ENCODE measurements at places on chromosomes 5 and 9.
A peak's percentile ranks its signal among the peaks of the same experiment; 100 is the strongest.

GRCh38 chr9:74887041-74887980 lies at the start of gene TRPM6:
Gene TRPM6, minus strand, starts transcription at chr9:74887921. Its CDS starts 65 bp downstream, at chr9:74887856.
- no peak for DNase-seq

DNA sequence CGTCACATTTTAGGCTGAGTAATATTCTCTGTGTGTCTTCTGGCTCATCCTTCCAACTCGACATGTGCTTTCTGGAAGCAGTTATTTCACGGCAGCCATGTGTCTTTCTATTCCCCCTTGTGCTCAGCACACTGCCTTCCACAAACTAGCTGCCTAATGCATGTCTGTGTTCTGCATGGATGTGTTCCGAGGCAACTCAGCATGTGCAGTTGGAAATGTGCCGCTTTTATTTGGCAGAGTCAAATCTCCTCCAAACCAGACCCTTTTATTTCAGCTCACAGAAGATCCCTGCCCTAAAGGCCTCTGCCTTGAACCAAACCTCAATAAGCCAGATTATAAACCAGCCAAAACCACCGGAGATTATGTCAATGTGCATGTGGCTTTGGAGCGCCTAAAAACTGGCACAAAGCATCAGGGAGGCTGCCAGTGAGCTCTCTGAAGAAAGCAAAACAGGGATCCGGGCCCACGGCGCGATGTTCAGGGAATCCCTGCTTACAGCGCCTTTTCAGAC lies 360.2 kb downstream of the DEPDC1B start:
- DNase-seq, result no peak

DNA sequence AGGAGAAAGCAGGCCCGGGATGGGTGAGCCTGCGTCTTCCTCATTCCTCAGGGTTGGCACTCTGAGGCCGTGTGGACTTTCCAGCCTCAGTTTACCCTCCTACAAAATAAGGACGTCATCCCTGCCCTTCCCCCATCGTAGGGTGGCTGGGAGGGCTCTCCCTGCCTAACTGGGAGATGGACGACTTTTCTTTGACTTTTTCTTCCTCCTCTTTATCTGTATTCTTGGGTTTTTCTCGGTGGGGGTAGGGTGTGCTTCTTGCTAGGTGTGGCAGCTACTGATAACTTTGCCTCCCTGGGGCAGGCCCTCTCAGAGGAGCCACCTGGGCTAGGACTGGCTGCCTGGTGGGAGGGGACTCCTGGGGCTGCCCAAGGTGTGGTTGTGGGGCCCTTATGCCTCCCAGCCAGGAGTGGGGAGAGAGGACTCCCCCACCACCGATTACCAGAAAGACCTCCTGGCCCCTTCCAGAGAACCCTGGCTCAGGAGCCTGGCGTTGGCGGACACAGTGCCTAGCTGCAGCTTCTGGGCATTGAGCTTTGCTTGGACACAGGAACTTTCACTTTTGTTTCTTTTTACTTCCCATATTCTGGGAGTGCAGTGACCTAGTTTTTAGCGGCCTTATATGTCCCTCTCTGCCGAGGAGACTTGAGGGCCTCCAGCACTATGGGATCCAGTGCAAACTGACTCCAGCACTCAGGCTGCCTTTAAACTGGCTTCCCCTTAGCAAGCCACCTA lies 6.1 kb downstream of the GLIPR2 start:
- DNase-seq, result peak; percentile 28

DNA sequence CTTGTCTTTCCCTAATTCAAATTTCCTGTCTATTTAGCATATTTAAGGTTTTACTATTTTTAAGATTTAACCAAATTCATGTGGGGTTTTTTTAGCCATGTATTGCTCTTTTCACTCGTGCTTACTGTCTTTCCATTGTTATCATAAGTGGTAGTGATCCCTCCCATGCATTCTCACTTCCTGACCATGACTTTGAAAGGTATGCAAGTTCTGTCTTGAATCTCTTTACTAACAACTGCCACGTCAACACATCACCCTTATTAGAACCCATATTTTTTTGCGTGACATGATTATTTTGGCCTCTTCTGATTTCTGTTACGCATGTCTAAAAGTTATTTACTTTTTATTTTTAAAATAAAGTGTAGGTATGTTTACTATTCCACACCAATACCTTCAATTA lies 94.7 kb upstream of the CDH6 start:
- DNase-seq, result no peak

GRCh38 chr9:127778280-127779135 lies at the start of gene SH2D3C:
Gene SH2D3C, minus strand, starts transcription at chr9:127778666. Its CDS starts 39 bp downstream, at chr9:127778627.
- no peak for DNase-seq

DNA sequence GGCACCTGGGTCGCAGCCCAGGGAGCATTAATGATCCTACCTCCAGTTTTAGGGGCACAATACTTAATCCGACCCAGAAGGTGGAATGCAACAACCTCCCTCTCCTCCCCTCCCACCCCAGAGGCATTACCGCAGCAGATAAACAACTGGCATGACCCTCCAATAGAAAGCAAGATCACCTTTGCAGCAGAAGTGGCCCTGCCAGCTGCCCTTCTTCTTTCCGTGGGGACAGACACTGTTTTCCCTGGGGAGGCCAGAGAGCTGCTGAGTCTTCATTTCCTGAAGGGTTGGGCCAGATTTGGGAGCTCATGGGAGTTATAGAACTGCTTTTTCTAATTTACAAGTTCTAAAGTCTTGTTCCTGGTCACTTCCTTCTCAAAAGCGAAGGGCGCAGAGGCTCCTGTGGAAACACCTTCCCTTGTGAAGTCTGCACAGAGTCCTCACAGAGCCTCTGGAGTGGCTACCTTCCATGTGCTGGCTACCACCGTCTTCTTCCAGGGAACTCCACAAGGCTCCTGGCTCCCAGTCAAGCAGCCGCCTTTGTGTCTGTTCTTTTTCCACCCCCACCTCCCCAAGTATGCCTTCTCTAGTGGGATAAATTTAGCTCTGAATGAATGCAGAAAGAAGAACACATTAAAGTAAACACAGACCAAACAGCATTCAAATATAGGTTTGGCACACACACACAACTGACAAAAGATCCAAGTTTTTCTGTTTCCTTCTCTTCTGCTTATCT lies 8.0 kb upstream of the PALM2AKAP2 start:
- no peak for DNase-seq

- peak; percentile 67 for DNase-seq
Observed at GRCh38 chr9:21465859-21466518, 16.1 kb downstream of the IFNE start.

- no peak for DNase-seq
Observed at GRCh38 chr5:117833691-117834090, 1154.7 kb downstream of the DTWD2 start.
